ENCODE measurements at places on chromosomes 11 and 22. TPM values are rescaled to one million over a fixed set of nuclear protein-coding genes. Genes with fewer than 3 reads are reported as not detected.

The MTNR1B gene
- not detected for polyA plus RNA-seq

The OR4A47 gene
- not detected for polyA plus RNA-seq

The PLA2G3 gene
- 0.91 TPM for polyA plus RNA-seq

The MEN1 gene
- polyA plus RNA-seq, result 48.8 TPM

The OR10D3 gene
- polyA plus RNA-seq, result not detected

The PIK3C2A gene
- polyA plus RNA-seq, result 21.7 TPM

The HBE1 gene
- polyA plus RNA-seq, result 0.32 TPM

The SLC22A8 gene
- polyA plus RNA-seq, result not detected

The ESAM gene
- polyA plus RNA-seq, result 383 TPM

The TRIM22 gene
- polyA plus RNA-seq, result 73.5 TPM

The DDX17 gene
- polyA plus RNA-seq, result 402 TPM

The PRG2 gene
- polyA plus RNA-seq, result 0.08 TPM

The ART1 gene
- not detected for polyA plus RNA-seq

The MUC2 gene
- not detected for polyA plus RNA-seq

The PARVG gene
- 0.02 TPM for polyA plus RNA-seq

The PRR5 gene
- polyA plus RNA-seq, result 7.4 TPM

The GAL3ST1 gene
- 0.06 TPM for polyA plus RNA-seq

The GAL3ST3 gene
- 0.24 TPM for polyA plus RNA-seq

The RFPL1 gene
- polyA plus RNA-seq, result not detected

The SDHD gene
- polyA plus RNA-seq, result 169 TPM

The ZNRF3 gene
- 2.7 TPM for polyA plus RNA-seq

The IL17REL gene
- 0.06 TPM for polyA plus RNA-seq

The DCHS1 gene
- 64.2 TPM for polyA plus RNA-seq

The MMP10 gene
- polyA plus RNA-seq, result 4.3 TPM

The ELFN2 gene
- 0.33 TPM for polyA plus RNA-seq

The CCDC73 gene
- polyA plus RNA-seq, result not detected

The IGLL1 gene
- not detected for polyA plus RNA-seq

The NXPE1 gene
- polyA plus RNA-seq, result not detected

The TBX10 gene
- not detected for polyA plus RNA-seq

The WNT11 gene
- 0.03 TPM for polyA plus RNA-seq

All from endothelial cell of umbilical vein (primary cell).